Endothelial cell (in vitro differentiated cells): ENCODE measurements at places on chromosomes 11 and 22. TPM values are rescaled to one million over a fixed set of nuclear protein-coding genes. Genes with fewer than 3 reads are reported as not detected.

The PTDSS2 gene
- total RNA-seq: 46.4 TPM

The CSNK2A3 gene
- total RNA-seq: 4.3 TPM

The OR51E2 gene
- not detected for total RNA-seq

The LINC01488 gene
- not detected for total RNA-seq

The PVALB gene
- not detected for total RNA-seq
